Mesenteric fat pad (tissue), 1 donor: ENCODE measurements at places on chromosomes 3 and 15. TPM values are rescaled to one million over a fixed set of nuclear protein-coding genes. Genes with fewer than 3 reads are reported as not detected.

- no peak for DNase-seq
Observed at GRCh38 chr15:66472176-66472999, 25.2 kb downstream of the SNAPC5 start.

Gene CPLX3
- total RNA-seq = not detected

Gene CSTA
- 28.7 TPM for total RNA-seq

DNA sequence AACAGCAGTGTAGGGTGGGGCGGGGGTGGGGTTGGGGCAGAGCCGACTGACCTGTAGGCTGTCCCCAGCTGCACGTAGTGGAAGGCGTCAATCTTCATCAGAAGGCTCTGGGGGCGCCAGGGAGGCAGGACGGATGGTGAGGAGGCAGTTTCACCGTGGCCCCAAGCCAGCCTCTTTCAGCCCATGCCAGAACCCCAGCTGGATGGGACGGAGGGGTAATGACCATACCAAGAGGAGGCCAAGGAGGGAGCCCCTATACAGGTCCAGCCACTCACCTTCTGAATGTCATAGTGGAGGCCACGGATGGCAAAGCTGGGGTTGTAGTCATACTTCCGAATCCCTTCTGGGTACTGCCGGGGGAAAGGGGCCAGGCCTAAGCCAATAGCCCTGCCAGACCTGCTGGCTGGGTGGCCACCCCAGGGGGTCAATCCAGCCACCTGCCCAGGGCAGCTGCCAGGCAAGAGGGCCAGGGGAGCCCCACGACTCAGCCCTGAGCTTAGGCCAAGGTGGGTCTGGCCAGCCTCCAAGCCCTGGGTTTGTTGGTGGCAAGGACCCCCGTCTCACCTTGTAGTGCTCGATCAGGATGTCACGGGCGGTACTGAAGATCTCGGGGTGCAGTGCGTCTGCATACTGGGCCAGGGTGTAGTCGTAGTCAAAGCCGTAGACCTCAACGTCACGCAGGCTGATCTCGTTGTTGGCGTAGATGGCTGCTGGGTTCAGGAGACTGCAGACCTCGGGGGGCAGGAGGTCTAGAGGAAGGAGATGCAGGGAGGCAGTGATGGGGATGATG, 4.9 kb downstream of the NT5DC2 start:
- peak; percentile 81 for DNase-seq

- no peak for DNase-seq
Observed at GRCh38 chr15:42955518-42955917, 34.9 kb upstream of the TTBK2 start.

GRCh38 chr15:75230551-75231371, 27.4 kb upstream of the GOLGA6C start:
- DNase-seq = no peak

Gene ADPGK
- total RNA-seq = 55.5 TPM

Gene MESP2
- total RNA-seq = 0.96 TPM
